ENCODE measurements at places on chromosomes 2 and 18.

GRCh38 chr18:35050705-35051195 lies 9.5 kb downstream of the MAPRE2 start:
- no peak for DNase-seq

- DNase-seq, result no peak
These were observed 48.4 kb downstream of the PLEKHB2 start for GRCh38 chr2:131153529-131153928.

GRCh38 chr2:109636317-109636716 lies 22.2 kb downstream of the SOWAHC start:
- DNase-seq, result no peak

DNA sequence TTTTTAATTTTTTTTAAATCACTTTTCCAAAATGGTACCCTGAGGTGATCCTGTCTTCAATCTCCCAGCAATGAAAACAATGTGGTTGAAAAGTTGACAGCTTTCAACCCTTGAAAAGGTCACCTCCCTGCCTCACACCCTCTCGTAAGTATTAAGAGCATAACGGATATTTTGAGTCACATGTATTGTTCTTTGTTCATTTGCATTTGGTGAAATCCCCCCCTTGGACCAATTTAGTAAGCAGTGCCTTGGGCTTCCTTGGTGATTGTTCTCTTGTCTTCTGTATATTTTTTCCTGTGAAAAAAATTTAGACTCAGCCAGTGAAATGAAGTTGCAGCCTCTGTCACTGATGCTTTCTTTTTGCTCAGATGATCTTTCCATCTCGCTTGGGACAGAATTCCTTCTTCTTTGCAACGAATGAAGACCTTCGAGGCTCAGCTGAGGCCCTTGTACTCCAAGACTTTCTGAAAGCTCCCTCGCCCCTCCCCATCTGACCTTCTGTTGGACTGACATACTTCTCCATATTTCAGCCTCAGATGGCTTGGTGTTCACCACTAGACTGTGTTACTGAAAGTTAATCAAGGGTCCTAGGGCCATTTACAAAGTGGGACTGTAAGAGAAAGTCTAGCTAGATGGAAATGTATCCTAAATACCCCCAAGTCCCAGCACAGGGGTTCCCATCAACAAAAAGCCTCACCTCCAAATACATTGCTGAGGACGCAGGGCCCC lies 158.4 kb downstream of the BCL2 start:
- DNase-seq, result peak; percentile 91

- DNase-seq, result no peak
These were observed 45.7 kb downstream of the CCDC93 start for GRCh38 chr2:117967977-117968718.

GRCh38 chr18:56245866-56246580 lies 392.4 kb downstream of the TXNL1 start:
- no peak for DNase-seq
